Right lobe of liver (tissue), 6 donors: ENCODE measurements at places on chromosomes 5 and 9.

GRCh38 chr9:103734471-103734870 is 359.6 kb upstream of the SMC2 start:
- no peak for DNase-seq

DNA sequence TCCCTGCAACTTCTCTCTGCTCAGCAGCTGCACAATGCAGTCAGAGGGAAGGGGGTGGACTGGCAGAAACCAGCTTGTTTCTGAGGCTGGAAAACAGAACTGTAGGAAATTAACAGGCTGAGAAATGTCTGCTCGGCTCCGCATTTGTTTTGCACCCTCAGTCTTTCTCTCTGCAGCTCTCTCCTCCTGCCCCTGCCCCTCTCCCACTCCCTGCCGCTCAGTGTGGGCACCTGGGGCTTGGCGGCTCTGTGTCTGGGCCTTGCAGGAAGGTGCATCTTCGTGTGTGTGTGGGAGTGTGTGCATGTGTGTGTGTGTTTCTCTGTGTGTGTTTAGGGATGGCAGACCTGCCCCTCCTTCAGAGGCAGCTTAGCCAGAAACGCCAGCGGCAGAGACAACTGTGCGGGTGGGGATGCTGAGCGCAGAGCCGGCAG is 53.0 kb downstream of the PCDH1 start:
- DNase-seq, result no peak

- no peak for DNase-seq
These were observed 10.5 kb downstream of the SLC38A9 start for GRCh38 chr5:55701462-55702103.

- DNase-seq, result no peak
These were observed 70.4 kb downstream of the ARHGEF37 start for GRCh38 chr5:149651686-149652085.

DNA sequence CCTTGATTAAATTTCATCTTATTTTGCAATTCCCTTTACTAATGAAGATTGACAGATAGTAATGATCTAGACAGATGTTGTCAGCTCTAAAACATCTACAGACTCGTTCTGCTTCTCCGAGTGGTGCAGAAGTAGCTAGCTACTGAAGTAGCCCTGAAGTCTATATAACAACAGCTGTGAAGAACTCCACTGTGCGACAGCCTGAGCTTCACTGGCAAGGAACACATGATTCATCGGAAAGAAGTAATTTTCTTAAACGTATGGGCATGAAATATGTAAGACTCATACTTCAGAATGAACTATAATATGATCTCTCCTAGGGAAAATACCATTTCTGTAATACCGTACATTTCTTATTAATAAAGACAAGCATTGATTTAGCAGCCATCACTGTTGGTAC is 96.2 kb downstream of the TRPM3 start:
- DNase-seq, result no peak

- no peak for DNase-seq
These were observed 173.2 kb downstream of the ALDH1A1 start for GRCh38 chr9:72779614-72780013.

- DNase-seq, result peak; percentile 24
These were observed 15.6 kb downstream of the PTGS1 start for GRCh38 chr9:122386311-122386872.

- no peak for DNase-seq
These were observed 455.0 kb upstream of the ACTBL2 start for GRCh38 chr5:57937501-57938173.

- no peak for DNase-seq
These were observed 247.5 kb downstream of the NSG2 start for GRCh38 chr5:174293006-174293405.

- DNase-seq, result no peak
These were observed 73.7 kb downstream of the RCL1 start for GRCh38 chr9:4866239-4866969.

GRCh38 chr9:119284118-119284517 is 85.1 kb downstream of the BRINP1 start:
- DNase-seq, result no peak

DNA sequence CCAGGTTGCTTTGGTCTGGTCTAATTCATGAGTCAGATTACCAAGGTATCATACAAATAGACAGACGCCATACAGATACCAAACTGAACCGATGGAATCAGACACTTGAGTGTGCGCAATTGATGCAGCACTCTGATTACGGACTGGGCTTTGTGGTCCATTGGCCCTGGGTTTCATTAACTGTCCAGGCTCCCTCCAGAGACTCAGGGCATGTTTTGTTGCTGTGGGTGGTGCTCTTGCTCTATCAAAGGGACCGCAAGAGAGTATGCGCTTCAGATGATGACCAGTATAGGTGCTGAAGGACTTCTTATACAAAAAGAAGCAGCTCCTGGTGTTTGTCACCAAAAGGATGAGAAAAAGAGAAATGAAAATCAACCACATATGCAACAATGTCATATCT is 36.9 kb upstream of the ANKRD55 start:
- no peak for DNase-seq

GRCh38 chr5:31231177-31231838 is 37.8 kb downstream of the CDH6 start:
- DNase-seq, result no peak
